ENCODE measurements at places on chromosomes 5 and 9.

- no peak for DNase-seq
These were observed 302.4 kb downstream of the TMEM161B start for GRCh38 chr5:87966213-87966612.

- no peak for DNase-seq
These were observed 29.9 kb downstream of the GLT6D1 start for GRCh38 chr9:135609366-135609955.

DNA sequence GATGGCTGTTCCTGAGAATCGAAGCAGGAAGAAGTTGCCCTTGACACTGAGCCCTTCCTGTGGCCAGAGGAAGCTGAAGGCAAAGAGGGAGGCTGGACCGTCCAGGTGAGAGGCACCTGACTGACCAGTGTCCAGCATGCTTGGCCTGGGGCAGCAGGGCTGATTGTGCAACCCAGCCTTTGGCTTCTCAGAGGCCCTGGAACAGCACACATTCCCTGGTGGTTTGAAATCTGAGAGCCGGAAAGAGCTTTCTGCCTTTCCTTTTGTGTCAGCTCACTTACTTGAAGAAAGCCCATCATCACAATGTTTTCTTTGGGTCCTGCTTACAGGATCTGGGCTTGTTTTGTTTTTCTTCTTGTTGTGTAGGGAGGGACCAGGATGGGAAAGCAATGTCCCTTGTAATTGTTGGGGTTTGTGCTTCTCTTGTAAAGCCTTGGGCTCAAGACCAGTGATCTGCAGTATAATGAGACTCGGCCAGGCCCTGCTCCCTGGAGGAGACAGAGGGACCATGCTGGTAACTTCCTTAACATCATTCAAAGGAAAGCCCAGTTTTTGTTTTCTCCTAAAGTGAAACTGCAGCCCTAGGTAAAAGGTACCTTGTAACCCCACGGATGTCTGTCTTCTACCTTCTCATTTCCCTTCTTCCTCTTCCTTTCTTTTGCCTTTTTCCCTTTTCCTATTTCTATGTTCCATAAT lies 213.7 kb downstream of the NXNL2 start:
- DNase-seq, result no peak

GRCh38 chr9:104082168-104082567 lies 11.9 kb upstream of the SMC2 start:
- DNase-seq, result no peak
